CD4-positive, alpha-beta T cell treated with Interleukin-6 for 4 hours (primary cell): ENCODE measurements at places on chromosomes 12 and 14.
A peak's percentile ranks its signal among the peaks of the same experiment; 100 is the strongest.

- DNase-seq: peak; percentile 50
Measured at GRCh38 chr12:4270831-4271716, 2.5 kb upstream of the CCND2 start.

DNA sequence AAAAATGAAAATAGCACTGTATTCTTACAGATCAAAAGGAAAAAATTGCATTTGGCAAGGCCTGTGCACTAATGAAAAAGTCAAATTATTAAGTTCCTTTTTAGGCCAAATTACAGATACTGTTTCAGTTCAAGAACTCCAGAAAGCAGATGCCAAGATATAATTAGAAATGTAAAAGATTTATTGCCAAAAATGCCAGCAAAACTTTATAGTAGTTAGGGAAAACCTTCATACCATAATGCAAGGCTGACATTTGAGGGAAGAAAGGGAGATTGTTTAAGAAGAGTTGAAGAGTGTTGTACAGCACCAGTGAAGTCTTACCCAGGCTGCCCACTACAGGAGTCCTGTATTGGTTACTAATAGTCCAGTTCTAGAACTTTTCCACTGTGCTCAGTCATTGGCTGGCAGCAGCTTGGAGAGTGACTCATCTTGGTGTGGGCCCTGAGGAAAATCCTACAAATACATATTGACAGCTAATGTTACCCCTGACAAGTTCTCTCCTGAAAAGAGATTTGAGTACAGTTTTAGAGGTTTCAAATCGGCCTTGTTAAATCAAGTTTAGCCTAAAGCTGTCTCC is 600.4 kb downstream of the C12orf50 start:
- DNase-seq: no peak

- DNase-seq: no peak
Measured at GRCh38 chr14:104081261-104081835, 4.2 kb upstream of the ASPG start.

GRCh38 chr12:67269633-67270573 is 745 bp downstream of the CAND1 start:
- peak; percentile 50 for DNase-seq

DNA sequence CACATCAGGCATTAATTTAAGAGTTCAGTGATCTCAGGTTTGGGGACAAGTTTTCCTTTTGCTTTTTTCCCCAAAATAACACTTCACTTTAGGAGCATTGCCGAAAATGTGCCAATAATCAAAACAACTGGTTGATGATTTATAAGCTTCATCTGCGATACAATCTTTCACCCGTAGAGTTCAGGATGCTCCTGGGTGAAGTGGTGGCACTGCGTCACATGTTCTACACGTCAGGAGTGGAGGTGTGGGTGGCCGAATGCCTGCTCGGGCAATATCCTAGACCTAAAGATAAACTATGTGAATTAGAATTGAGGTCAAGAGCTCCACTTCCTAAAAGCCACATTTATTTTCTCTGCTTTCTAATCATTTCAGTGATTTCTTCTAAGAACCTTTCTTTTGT is 70.9 kb upstream of the DICER1 start:
- no peak for DNase-seq

DNA sequence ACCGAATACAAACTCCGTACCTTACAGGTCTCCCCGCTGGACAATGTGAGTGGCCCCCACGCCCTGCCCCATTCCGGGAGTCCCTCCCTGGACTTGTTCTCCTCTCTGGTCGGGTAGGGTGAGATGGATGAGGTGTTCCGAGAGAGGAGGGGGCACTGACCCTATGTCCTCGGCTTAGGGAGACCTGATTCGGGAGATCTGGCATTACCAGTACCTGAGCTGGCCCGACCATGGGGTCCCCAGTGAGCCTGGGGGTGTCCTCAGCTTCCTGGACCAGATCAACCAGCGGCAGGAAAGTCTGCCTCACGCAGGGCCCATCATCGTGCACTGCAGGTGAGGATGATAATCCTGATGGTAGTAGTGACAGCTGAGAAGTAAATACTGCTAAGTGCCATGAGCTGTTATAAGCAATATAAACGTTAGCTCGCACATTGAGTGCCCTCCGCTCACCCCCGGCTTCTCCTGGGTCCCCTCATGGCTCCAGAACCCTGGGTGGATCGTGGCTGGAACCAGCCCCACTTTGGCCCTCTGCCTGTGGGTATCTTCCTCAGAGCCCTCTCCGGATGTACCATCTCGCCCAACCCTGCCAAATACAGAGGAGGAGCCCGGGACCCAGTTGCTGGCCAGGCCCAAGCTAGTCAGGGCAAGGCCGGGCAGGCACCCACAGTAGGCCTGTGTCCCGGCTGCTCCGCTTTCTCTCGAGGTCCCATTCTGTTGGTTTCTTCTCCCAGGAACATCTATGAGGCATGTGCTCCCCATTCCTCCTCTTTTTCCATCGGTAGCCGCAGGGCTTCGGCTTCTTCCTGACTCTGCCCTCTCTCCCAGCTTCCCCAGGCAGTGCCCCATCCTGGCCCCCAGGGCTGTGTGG is 6.8 kb downstream of the PTPN6 start:
- DNase-seq: no peak
